PC-3 (cell line): ENCODE measurements at places on chromosomes 4 and X. TPM values are rescaled to one million over a fixed set of nuclear protein-coding genes. Genes with fewer than 3 reads are reported as not detected.

GRCh38 chrX:150897421-150898320 lies 797 bp downstream of the CD99L2 start:
- peak; percentile 15 for DNase-seq

- DNase-seq: no peak
These were observed 652 bp downstream of the SMIM9 start for GRCh38 chrX:154833746-154834274.

- DNase-seq: peak; percentile 75
These were observed 232.4 kb downstream of the MAML3 start for GRCh38 chr4:139921429-139922184.

DNA sequence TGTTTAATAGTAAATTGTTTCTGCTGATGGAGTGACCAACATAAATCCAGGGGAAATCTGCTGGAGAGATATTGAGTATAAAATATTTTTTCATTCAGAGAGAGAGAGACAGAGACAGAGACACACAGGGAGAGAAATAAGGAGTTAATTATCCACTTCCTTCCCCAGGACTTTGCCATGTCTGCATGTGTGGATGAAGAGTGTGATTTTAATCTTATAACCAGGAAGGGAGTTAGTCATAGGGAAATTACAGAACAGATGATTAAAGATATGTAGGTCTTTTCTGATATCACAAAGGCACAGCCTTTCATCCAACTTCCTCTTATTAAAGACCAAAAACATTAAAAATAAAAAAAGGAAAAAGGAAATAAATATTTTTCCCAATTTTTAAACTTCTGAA lies 526.3 kb downstream of the SPRY1 start:
- DNase-seq: no peak

GRCh38 chr4:101439926-101440325 lies 92.6 kb upstream of the PPP3CA start:
- no peak for DNase-seq

GRCh38 chrX:3450881-3451570 lies 104.6 kb upstream of the MXRA5 start:
- DNase-seq: no peak

GRCh38 chrX:97405031-97405660 lies 521.4 kb downstream of the RPA4 start:
- no peak for DNase-seq

- DNase-seq: peak; percentile 98
These were observed 67.4 kb upstream of the UGT2B10 start for GRCh38 chr4:68748181-68748991.

- no peak for DNase-seq
These were observed 239.0 kb downstream of the PDGFC start for GRCh38 chr4:156732634-156733033.

DNA sequence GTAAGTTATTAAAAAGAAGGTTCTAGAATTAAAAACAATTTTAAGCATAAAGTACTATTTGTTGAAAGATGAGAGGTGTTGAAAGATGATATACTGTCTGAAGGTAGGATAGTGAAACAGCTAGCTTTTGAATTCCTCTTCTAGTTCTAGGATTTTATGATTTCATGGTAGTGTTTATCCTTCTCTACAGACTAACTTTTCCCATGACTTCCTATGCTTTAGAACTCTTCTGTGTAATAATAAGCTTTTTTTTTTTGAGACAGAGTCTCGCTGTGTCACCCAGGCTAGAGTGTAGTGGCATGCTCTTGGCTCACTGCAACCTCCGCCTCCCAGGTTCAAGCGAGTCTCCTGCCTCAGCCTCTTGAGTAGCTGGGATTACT lies 96.0 kb upstream of the NUDT6 start:
- no peak for DNase-seq

- no peak for DNase-seq
These were observed 8.6 kb downstream of the KLF3 start for GRCh38 chr4:38672397-38673129.

GRCh38 chrX:47507153-47507867 lies 24.3 kb upstream of the ZNF41 start:
- no peak for DNase-seq

DNA sequence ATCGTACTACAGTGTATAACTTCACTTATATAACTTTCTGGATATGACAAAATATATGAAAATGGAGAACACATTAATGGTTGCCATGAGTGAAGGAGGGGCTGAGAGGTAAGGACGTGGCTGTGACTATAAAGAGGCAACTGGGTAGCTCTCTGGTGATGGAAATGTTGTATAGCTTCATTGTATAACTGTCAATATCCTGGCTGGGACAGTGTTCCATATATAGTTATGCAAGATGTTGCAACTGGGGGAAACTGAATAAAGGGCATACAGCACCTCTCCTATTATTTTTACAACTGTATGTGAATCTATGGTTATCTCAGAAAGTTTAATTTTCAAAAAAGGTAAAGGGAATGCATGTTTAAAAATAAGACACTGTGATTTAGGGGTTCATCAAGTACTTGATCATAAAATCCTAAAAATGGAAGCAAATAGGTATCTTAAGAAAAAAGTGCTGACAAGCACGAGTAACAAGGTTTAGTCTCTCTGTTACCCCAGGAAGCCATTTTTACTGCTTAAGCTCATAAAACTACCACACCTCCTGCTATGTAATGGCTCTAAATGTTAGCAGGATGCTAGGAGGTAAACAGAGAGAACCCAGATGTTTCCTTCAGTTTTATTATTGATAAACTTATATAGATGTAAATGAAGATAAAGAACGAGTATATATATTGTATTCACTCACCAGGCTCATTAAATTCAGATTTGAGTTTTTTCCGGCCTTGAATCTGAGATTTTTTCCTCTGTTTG lies 34.0 kb downstream of the NAF1 start:
- DNase-seq: no peak

DNA sequence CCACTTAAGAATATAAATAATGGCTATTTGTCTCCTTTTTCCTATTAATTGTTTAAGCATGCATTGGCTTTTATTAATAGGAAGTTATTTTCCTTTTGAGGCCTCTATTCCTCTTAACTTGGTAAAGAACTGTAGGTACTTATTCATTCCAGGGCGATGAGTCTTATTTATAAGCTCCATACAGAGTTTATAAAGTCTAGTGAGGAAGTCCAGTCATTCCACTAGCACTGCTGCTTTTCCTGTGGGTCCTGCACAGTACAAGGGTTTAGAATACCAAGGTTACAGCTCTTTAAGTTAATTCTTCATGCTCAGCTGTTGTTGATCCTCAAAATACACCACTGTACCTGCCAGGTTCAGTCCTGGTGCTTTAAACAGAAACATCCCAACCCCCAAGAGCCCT lies 28.5 kb upstream of the WNK3 start:
- DNase-seq: peak; percentile 14

DNA sequence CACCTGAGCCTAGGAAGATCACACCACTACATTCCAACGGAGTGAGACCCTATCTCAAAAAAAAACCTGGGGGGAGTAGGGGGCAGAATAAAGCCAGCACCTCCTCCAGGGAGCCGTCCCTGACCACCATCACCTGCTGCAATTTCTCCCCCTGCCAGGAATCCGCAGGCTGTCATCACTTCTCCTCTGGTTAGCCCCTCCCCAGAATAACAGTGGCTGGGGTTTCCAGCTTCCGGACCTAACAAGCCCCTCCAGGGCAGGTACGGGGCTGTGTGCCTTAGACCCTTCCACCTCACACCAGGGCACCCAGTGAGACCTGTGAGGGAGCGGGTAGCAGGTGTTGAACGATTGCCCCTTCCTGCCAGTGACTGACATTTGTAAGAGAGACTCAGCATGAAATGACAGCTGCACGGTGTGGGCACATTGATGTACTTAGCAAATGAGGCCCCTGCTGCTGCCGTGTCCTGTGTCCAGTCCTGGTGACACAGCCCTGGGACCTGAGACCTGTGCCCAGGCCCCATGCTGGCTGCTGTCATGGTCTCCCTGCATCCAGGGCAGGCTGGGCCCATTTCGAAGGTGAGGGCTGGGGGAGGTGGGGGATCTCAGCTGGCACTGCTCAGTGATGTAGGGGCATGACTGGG lies 6.7 kb upstream of the WFS1 start:
- no peak for DNase-seq

GRCh38 chr4:105181259-105181658 lies 34.6 kb downstream of the TET2 start:
- DNase-seq: no peak

DNA sequence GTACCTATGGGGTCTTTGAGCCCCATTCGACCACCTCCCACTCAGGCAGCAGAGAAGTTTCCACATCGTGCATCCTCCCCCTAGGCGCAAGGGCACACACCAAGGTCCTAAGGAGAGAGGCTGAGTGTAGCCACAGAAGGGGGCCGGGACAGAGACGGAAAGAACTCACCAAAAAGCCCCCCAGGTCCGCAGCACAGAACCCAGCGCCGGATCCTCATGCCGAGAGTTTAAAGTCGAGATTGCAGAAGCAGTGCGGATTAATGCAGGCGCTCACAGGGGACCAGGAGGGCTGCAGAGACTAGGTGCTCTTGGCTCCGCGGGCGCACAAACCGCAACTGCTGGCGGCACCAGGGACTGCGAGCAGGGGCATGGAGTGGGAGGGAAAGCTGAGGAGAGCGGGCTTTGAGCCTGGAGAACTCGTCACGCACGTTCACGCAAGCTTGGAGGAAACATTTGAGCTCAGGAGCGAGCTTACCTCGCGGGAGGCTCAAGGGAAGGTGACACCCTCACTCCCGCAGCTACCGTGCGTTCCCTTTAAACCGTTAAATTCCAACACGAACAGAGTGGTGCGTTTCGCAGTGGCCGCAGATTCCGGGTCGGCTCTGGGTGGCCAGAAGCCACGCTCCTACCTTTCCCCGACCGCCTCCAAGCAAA lies 8.5 kb downstream of the NKX3-2 start:
- DNase-seq: no peak

DNA sequence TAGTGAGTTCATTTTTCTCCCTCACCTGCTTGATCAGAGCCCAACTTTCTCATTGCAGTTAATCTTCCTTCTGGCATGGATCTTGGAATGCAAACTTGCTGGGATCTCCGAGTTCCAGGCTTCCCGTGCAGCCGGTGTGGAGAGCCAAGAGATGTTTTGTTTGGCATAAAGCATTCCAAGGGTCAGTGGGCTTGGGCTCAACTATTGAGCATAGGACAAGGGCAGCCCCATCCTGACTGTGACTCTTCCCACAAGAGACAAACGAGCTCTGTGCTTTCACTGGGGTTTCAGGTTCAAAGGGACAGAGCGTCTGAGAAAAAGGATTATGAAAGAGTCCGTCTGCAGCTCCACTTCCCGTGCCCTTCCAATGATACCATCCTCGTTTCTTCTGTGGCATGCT lies 10.5 kb downstream of the TLR7 start:
- DNase-seq: no peak

DNA sequence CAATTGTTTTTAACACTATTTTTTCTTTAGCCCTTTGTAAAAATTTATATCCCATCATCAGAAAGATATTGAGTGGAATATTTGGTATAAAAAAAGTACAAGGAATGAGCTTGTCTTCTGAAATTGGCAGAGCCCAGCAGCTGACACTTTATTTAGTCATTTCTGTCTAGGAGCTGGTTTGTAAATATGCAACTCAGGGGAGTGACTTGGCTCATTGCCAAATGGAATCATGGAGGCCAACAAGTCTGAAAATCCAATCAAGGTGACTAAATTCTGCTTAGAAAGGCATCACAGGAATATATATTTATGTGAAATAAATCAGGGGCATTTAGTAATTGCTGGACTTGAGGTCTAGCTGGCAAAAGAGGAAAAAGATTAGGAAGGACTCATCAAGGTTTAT lies 74.4 kb downstream of the OTC start:
- DNase-seq: peak; percentile 8

- DNase-seq: peak; percentile 44
These were observed 822.1 kb upstream of the GALNTL6 start for GRCh38 chr4:170990989-170991589.

DNA sequence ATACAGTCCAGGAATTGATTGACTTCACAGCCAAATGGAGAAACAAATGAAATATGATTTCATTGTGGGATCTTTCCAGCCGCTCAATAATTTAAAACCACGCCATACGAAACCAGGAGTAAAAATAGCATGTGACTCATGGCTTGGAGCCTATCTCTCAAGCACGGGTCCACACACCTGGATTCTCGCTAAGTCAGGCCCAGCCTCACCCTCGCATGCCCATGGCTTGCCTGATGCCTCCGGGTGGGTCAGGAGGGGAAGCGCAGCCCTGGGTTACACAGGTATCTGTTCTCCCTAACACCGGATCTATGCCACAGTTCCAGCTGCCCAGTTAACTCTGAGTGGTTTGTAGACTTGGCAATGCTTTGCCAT lies 5.6 kb upstream of the ABLIM2 start:
- DNase-seq: no peak

DNA sequence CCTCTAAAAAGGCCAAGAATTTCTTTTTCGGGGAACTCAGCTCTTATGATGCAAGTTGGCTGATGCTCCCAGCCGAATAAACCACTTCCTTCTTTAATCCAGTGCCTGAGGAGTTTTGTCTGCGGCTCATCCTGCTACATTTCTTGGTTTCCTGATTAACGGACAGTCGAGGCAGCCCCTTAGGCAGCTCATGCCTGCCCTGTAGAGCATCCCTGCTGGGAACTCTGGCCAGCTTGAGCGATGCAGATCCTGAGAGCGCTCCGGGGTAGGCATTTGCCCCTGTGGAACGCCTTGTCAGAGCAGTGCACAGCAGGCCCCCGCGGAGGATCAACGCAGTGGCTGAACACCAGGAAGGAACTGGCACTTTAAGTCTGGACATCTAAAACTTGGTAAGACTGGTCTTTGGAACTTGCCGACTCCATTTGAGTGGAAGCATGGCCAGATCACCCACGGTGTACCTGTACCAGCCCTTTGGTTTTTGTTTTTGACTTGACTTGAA lies 3.1 kb downstream of the CT45A10 start:
- DNase-seq: no peak

- no peak for DNase-seq
These were observed 7.9 kb upstream of the NOCT start for GRCh38 chr4:139007640-139008039.

DNA sequence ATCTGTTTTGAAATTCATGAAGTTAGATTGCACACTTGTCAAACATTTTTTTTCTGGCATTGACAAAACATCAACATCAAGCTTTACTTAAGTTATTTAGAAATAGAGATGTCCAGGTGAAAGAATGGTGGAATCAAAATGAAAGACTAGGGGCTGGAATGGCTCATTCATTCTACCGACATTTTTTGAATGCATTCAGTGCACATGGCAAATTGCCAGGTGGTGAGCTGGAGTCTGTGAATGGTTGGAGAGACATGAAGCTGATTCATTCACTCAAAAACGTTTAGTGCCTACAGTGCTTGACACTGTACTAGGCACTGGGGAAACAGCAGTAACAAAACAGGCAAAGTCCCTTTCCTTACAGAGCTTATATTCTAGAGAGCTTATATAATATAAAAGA lies 292.4 kb downstream of the PPP1R2C start:
- DNase-seq: no peak

- no peak for DNase-seq
These were observed 23.0 kb upstream of the CCDC149 start for GRCh38 chr4:24935856-24936255.

- DNase-seq: no peak
These were observed 27.1 kb upstream of the PDZD4 start for GRCh38 chrX:153857348-153857903.

GRCh38 chr4:146236216-146236615 lies 21.9 kb downstream of the REELD1 start:
- DNase-seq: no peak

GRCh38 chrX:149370097-149370496 lies 135.0 kb downstream of the IDS start:
- DNase-seq: no peak

GRCh38 chr4:37895271-37895670 lies 4.4 kb downstream of the TBC1D1 start:
- DNase-seq: no peak

Gene OFD1
- total RNA-seq: 14.4 and 16.7 TPM in 2 replicates

Gene CLDN22
- total RNA-seq: not detected in 2 replicates

Gene NDP
- 1.6 and 4.4 TPM in 2 replicates for total RNA-seq

Gene PABPC1L2A
- total RNA-seq: not detected in 2 replicates

Gene RASGEF1B
- total RNA-seq: 1.4 TPM in 2 replicates

Gene RASSF6
- 0.69 and 1.1 TPM in 2 replicates for total RNA-seq

Gene EMD
- total RNA-seq: 46.8 and 49.0 TPM in 2 replicates

Gene HHIP
- 1.2 and 2.3 TPM in 2 replicates for total RNA-seq
